CMK (cell line): ENCODE measurements at places on chromosomes 7 and 10.

- DNase-seq: no peak
Measured at GRCh38 chr7:117485118-117485620, 5.3 kb downstream of the CFTR start.

DNA sequence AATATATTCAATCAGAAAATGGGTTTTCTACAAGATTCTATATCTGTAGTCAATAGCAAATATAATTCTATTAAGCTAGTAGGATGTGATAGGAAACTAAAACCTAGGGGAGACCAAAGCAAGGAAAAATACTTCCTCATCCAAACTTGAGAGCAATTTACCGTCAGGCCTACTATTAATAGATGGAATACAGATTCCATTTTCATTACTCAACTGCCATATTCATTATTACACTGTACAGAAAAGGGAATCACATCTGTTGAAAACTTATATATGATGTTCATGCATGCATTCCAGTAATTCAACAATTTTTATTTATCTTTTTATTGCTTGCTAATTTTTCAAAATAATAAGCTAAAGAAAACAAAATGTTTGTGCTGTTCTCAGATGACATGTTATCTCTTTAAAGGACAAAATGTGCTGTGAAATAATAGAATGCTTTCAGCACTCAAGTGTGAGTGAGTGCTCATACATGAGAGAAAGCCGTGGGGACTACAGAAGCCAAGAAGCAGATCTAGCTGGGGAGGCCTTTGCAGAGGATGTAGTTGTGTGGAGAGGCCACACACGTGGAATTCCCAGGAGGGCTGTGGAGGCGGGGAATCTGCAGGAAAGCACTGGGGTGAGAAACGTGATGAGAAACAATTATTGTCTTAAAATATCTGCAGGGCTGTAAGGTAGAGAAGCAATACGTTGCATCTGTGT is 110.0 kb downstream of the EGFR start:
- DNase-seq: no peak

DNA sequence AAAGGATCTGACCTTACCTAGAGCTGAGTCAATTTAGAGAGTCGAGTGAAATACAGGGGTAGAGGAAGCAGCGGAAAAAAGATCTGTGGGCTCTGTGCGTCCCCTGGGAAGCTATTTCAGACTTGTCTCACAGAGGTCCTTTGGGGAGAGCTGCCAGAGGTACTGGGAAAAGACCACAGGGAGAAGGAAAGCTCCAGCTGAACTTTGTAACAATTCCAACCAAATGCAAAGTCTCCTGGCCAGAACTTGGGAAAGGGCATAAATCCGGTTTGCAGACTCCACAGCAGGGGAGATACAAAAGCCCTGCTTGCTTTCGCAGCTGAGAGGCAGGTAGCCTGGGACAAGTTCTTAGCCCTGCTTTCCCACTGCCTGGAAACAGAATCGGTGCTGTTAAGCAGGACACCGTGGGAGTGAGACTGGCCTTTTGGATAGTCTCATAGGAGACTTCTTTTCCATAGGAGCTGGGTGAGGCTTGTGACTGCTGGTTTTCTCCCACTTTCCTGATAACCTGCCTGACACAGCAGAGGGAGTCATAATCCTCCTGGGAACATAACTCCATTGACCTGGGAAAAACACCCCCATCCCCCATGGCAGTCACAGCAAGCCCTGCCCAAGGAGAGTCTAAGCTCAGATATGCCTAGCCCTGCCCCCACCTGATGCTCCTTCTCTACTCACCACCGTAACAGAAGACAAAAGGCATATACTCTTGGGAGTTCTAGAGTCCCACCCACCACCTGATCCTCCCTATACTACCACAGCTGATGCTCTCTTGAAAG is 926.2 kb downstream of the KCNMA1 start:
- no peak for DNase-seq

GRCh38 chr10:16944986-16945385 is 127.8 kb upstream of the RSU1 start:
- no peak for DNase-seq

DNA sequence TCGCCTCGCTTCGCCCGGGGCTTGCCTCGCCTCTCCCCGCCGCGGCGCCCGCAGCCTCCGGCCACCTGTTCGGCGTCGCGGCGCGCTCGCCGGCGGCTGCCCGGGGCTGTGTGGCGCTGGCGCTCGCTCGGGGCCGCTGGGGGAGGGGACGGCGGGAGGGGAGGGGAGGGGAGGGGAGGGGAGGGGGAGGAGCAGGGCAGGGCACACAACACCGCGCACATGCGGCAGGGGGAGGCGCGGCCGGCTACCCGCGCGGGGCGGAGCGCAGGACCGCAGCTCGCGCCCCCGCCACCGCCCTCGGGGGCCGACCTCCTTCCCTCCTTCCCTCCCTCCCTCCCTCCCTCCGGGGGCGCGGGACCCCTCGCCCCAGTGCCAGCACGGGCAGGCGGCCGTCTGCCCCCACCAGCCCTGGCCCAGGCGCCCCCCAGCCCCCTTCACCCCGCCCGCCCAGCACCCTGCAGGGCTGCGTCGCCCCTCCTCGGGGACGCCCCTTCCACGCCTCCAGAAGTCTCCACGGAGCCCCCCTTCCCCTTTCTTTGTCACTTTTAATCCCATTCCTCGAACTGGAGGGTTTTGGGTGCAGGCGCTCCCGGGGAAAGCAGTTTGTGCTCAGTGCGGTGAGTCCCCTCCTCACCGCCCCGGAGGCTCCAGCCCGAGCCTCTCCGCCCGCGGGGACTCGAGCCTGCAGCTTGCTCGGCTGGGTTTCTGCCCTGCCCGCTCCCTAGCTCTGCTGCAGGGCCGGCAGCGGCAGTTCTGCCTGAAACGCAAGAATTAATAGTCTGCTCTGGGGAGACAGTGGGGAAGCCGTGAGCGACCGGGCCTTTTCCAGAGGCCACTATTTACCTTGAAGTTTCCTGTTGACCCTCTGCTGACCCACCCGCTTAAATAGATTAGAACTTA is at the start of gene PARD3:
Gene PARD3 (minus strand): TSS at position 112 of the 900 bp plus-strand sequence. CDS start 301 bp downstream, outside the sequence.
- no peak for DNase-seq

GRCh38 chr7:105849122-105849855 is 27.1 kb downstream of the ATXN7L1 start:
- DNase-seq: no peak

DNA sequence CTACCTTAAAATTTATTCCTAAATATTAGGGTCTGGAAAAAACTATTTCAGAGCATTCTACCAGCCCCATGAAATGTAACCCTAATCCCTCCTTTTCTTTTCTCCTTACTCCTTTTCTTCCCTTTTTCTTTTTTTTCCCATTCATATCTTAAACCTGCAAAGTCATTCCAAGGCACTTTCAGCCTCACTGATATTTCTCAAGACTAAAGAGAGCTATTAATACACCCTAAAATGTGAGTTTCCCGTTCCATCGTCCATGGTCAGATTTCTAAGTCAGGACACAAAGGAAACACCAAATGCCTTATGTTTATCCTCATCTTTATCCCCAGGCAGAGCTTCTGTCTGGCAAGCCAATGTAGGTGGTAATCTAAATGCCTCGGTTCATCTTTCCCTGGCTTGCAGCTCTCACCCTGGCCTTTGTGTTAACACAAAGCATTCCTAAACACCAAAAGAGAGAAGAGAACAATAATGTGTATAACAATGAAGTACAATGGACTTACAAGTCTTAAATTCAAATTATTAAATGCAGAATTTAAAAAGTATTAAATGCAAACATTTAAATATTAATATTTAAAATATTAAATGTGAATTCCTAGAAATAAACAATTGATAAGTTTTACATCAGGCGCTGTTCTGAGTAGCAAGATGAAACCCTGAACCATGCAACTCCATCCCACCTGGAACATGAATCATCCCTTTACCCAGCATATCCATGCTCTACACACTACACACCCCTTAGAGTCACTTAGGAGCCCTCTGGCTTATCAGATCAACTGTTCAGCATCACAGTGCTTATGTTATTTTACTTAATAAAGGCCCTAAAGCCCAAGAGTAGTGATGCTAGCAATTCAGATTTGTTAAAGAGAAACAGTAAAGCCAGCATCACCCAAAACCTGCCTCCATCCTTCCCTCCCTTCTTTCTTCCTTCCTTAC is 26.8 kb downstream of the MICU1 start:
- DNase-seq: no peak

- no peak for DNase-seq
Measured at GRCh38 chr7:42049761-42050160, 187.2 kb downstream of the GLI3 start.

DNA sequence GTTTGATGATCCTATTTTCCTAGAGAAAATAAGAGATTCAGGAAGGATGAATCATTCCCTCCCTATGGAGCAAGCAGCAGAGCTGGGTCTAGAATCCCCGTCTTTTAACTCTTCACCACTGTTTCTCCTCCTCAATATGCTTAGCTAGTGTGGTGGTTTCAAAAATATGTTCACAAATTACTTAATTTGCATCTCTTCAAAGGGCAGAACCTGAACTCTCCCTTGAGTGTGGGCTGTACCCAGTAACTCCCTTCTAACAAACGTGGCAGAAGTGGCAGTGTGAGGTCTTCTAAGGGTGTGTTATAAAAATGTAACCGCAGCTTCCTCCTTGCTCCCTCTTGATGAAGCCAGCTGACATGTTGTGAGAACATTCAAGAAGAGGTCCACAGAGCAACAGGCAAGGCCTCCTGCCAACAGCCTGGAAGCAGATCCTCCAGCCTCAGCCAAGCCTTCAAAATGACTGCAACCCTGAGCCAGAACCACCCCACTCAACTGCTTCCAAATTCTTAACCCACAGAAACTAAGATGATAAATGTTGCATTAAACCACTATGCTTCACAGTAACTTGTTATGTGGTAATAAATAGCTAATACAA is 36.6 kb downstream of the SRPK2 start:
- DNase-seq: peak; percentile 54
